GM12892 (cell line): ENCODE measurements at places on chromosomes 7 and 10.

GRCh38 chr7:26167303-26167934, 15.4 kb downstream of the NFE2L3 start:
- no peak for DNase-seq

DNA sequence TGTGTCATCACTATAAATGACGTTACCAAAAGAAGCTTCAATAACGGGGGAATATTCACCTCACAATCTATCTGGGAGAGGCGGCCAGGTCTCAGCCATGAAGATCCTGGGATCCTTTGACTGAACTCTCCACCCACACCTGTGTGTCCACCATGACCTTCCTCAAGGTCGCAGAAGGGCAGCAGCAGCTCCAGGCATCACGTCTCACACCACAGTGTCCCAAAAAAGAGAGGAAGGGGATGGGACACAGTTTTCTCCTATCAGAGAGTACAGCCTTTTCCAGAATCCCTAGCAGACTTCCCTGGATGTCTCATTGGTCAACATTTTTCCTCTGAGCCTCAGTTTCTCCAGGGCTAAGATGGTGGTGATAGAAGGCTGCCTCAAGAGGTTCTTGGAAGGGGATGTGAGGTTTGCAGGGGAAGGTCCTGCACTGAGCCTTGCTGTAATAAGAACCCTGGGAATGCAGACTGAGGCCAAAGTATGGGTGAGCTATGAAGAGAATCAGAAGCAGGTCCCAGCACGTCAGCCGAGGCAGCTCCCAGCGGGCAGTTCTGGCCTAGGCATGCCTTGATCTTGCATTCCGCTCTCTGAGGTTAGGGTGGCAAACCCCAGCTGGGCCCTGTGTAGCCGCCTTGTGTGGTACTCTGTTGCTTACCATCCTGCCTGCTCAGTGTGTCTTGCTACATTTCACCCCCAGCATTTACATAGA, 63.8 kb downstream of the COL26A1 start:
- DNase-seq: no peak

GRCh38 chr10:126161691-126162090, 226.6 kb downstream of the ADAM12 start:
- DNase-seq: no peak

- no peak for DNase-seq
Observed at GRCh38 chr10:108523016-108523800, 1358.7 kb upstream of the SORCS1 start.

DNA sequence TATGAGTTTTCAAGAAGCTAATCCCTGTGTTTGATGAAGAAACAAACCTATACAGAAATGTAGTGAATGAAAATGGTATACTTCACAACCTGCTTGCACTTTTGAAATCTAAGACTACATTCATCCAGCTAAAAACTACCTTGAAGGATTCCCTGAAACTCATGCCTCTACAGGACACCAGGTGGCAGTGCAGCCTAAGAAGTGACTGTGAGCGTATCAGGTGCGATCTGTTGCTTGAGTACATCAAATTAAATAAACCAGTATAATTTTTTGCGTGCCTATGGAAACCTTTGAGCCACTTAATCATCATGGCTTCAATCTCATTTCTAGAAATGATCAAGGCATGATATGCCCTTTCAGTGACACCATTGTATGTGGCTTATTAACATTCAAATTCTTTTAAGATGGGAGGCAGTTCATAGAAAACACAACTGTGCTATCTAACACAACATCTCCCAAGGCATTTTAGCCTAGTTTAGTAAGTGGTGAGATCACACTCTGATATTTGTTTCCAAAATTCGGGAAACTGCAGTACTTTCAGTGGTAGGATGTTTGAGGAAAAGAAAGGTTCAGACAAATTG, 57.4 kb downstream of the PPP1R17 start:
- DNase-seq: no peak

- no peak for DNase-seq
Observed at GRCh38 chr10:70828923-70829322, 13.2 kb downstream of the SGPL1 start.

GRCh38 chr7:158001621-158002320, 585.9 kb downstream of the PTPRN2 start:
- DNase-seq: no peak
